AG09319 (cell line): ENCODE measurements at places on chromosomes 1 and 21.

DNA sequence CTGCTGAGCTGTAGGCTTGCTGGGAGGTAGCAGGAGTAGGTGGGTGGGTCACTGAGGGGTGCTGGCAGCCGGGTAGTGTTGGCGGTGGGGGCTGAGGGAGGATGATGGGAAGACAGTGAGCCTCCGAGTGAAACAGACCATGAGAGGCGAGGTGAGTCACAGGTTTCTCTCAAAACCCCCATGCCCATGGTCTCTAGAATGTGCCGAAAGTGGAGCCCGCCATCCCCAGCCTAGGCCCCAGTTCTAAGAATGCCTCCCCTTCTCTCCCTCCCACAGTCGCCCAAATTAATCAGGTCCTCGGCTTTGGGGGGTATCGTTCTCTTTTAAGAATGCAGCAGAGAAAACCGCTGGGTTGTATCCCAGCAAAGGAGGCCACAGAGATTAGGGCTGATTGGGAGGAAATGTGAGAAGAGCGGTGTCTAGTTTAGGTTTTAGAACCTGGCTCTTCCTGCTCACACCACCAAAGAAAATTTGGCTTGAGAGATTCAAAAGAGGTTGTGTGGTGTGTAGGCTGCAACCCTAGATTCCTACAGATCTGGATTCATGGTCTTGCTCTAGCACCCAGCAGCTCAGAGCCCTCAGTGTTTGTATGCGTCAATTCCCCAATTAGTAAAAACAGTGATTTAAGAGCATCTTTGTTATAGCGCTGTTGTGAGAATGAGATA is 27.7 kb upstream of the IL19 start:
- DNase-seq = no peak

GRCh38 chr1:29271724-29272123 is 35.4 kb downstream of the PTPRU start:
- peak; percentile 35 for DNase-seq

GRCh38 chr1:234620272-234621126 is 10.5 kb upstream of the IRF2BP2 start:
- DNase-seq = no peak

- DNase-seq = no peak
Observed at GRCh38 chr1:171191992-171192391, 6.9 kb downstream of the FMO2 start.

- no peak for DNase-seq
Observed at GRCh38 chr1:213796525-213796924, 191.2 kb upstream of the PROX1 start.

GRCh38 chr1:79497193-79497773 is 490.8 kb upstream of the ADGRL4 start:
- no peak for DNase-seq

DNA sequence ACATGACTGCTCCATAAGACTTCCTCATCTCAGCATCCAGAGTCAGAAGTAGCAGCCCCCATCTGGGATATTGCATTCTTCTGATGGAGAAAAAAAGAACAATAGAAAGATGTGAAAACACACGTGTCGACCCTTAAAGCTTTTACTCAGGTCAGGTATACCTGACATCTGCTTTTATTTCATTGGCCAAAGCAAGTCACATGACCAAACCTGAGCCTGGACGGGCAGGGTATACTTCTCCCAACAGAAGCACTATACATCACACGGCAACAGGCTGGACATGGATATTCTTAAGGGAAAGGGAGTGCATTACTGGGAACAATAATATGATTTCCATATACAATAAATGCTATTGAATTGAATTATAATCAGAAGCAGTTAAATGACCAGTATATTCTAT is 243.3 kb downstream of the LMO4 start:
- DNase-seq = no peak

DNA sequence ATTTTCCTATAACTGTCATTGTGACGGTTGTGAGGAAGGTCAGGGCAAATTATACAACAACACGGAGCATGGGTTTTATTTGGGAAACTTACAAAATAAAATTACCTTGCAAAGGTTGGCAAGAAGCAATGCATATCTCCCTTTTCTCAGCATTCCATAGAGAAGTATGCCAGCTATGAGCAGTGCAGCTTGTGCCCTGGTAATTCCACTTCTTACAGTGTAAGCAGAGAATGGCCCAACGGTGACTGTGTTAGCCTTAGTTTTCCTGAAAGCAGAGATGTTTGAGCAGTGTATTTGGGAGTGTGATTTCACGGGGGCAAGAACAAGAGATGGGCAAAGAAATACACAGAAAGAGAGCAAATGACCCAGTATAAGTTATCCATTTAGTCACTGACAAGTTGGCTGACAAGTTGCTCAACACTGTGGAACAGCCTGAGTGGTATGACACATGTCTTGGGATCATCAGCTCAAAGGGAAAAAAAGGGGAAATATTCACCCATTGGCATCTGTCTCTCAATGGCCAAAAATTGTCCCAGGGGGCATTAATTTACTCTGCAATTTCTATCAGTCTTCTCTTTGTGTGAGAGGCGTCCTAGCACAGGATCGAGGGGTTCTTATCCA is 210.9 kb upstream of the NRIP1 start:
- no peak for DNase-seq

GRCh38 chr1:231724876-231725647 is 98.5 kb downstream of the DISC1 start:
- DNase-seq = peak; percentile 8

GRCh38 chr21:42010507-42011495 is 641 bp upstream of the ZBTB21 start:
- DNase-seq = no peak

DNA sequence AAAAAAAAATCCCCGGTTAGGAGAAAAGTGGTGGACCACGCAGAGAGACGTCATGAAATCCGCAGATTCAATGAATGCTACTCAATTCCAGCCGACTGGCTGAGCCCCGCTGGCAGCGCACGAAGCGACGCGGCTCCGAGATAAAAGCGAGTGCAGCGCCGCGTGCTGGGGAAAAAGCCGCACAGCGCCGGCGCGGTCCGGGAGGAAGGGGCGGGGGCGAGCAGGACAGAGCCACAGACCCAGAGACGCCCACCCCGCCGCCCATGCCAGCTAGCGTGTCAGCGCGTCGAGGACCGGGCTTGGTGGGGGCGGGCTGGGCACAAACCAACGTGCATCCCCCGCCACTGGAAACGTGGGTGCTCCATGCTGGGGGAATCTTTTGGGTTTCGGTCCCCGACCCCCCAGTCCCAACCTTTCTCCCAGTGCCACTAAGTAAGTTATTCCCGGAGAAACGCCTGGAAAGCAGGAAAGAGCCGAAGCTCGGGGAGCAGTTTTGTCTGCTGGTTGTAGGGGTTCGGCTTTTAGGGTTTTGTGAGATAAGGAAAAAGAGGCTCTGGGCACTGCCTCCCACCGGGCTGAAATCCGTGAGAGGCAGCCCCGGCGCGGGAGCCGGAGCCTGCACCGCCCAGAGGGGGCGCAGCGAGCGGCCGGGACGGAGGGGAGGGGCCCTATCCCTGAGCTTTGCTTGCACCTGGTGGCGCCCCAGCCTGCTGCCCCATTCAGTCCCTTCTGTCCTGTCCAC is at the start of gene KCNJ6:
KCNJ6 (minus strand) TSS at position 148 of the 742 bp plus-strand sequence. CDS start 75,775 bp downstream, outside the sequence.
- DNase-seq = no peak

- DNase-seq = no peak
Observed at GRCh38 chr1:65020774-65021173, 54.4 kb upstream of the JAK1 start.

DNA sequence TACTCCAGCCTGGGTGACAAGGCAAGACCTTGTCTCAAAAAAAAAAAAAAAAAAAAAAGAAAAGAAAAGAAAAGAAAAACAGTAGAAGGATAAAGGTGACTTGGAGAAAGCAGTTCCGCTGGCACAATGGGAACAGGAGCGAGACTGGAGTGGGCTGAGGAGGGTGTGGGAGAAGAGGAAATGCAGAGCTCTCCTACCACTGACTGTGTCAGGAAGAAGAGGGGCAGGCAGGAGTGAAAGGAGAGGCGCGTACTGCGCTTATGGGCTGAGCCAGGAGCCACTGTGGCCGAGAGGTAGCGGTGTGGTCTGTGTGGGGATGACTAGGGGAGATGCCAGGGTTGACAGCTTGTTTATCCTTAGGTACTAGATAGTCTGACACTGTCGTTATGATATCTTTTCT is 6.4 kb upstream of the PROK1 start:
- DNase-seq = no peak

DNA sequence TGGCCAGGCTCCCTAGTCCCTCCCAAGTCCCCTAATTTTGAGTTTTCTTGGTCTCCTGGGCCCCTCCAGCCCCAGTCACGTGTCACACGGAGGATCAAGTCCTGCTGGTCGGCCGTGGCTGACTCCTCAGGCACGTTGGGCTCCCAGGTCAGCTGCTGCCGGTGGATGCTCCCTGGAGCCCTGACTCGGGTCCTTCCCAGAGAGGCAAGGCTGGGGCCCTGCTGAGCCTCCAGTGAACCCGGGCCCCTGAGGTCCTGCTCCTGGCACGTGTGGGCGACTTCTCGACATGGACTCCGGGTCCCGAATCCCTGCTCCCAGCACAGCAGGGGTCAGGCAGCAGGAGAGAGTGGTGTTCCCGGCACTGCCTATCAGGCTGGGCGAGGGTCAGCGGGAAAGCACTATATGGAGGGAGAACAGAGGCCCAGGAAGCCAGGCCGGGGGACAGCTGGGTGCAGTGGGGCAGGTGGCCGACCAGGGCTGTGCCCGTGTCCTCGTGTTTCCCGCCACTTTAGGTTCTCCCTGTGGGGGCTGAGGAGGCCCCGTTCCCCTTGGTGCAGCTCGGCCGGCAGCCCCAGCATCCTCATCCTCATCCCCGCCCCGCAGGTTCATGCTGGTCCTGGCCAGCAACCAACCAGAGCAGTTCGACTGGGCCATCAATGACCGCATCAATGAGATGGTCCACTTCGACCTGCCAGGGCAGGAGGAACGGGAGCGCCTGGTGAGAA is 13.2 kb downstream of the TMEM240 start:
- DNase-seq = no peak

GRCh38 chr1:219523411-219523810 is 89.5 kb downstream of the ZC3H11B start:
- no peak for DNase-seq

DNA sequence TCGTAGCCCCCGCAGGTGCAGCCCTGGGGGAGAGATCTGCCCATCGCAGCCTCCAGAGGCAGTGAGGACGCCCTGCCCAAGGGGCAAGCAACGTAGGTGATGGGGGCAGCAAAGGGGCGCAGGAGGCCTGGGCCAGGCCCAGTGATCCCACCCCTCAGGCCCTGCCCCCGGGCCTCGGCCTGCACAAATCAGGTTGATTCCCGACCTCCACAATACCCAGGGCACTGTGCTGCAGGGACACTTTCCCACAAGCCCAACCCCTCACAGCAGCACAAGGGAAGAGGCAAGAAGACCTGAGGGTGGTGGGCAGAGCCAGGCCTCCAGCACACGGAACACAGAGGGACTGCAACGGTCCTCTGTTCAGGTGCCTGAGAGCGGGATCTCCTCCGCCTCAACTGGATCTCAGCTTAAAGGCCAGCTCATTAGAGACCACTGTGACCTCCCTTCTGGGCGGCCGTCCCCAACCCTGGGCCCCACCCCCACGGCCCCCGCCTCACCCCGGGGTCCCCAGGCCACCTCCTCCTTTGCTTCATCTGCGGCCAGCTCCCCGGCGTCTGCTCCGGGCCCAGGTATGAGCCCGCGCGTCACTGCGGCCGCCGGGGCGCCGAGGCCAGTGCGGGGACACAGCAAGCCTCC is 812 bp upstream of the ARF1 start:
- no peak for DNase-seq

- DNase-seq = no peak
Observed at GRCh38 chr1:25565626-25566025, 22.2 kb downstream of the LDLRAP1 start.

- peak; percentile 16 for DNase-seq
Observed at GRCh38 chr1:59261537-59261936, 35.4 kb upstream of the FGGY start.

DNA sequence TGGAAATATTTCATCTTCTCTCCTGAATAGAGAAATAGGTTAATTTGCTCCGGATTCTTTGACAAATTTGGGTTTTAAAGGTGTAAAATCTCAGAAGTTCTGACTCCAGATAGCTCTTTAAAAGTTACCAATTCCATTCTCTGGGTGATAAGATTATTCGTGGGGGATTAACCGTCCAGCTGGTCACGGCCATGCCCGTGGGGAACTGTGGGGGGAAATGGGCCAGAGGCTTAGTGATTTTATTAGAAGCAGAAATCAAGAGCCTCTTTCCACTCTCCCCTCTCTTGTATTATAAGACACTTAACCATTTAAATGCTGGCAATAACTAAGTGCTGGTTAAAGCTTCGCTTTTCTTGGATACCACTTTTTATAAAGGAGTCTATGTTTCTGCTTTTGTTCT is 376.4 kb upstream of the KAZN start:
- DNase-seq = no peak

GRCh38 chr1:1246577-1247340 is at the start of gene C1QTNF12:
C1QTNF12 (minus strand) TSS chr1:1246722; CDS start chr1:1246690, 32 bp downstream.
- no peak for DNase-seq

GRCh38 chr1:168235937-168236336 is 10.1 kb downstream of the SFT2D2 start:
- no peak for DNase-seq

DNA sequence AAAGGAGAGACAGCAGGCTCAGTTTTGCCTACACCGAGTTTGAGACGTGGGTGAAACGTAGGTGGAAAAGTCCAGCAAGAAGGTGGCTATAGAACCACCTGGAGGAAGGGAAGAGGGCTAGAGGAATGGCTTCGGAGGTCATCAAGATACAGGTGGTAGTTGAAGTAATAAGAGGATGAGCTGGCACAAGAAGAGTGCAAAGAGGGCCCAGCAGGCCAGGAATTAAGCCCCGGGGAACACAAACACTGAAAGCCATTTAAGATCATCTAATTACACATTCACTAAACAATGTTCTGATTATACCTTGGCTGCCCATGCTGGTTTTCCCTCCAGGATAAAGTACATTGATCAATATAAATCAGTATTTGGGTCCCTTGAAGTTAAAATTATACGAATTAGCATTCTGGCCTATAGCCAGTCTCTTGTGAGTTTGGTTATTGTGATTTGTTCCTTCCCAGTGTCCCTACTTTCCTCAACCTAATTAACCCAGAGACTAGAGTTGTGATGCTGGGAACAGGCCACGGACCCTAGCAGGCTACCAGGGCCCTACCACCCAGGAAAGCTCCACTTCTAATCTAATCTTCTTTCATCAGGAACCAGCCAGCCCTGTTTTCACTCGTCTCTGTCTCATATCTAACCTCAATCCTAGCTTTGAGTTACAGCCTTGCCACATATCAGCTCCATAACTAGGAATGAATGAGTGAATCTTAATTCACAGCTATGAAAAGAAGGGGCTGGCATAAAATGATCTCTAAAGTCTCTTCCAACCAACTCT is 26.4 kb upstream of the PPP1R15B start:
- DNase-seq = no peak

- no peak for DNase-seq
Observed at GRCh38 chr1:52707927-52708655, 9.9 kb upstream of the COA7 start.
